ENCODE measurements at places on chromosomes 16 and 17.

- DNase-seq: no peak
These were observed 3.2 kb upstream of the C1QTNF1 start for GRCh38 chr17:79020631-79021301.

DNA sequence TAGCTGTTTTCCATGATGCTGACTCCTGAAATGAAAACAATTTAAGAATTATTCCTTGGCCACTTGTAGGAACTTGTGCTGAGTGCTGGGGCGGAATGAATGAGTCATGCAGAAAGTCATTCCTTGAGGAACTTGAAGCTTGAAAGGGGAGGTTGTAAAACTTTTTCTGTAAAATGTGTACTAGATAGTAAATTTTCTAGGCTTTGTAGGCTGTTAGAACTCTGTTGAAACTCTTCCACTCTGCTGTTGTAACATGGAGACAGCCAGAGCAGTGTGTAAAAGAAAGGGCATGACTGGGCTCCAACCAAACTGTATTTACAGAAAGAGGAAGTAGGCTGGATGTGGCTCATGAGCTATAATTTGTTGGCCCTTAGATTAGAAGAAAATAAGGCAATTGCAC is 46.1 kb downstream of the ABCA8 start:
- DNase-seq: no peak

DNA sequence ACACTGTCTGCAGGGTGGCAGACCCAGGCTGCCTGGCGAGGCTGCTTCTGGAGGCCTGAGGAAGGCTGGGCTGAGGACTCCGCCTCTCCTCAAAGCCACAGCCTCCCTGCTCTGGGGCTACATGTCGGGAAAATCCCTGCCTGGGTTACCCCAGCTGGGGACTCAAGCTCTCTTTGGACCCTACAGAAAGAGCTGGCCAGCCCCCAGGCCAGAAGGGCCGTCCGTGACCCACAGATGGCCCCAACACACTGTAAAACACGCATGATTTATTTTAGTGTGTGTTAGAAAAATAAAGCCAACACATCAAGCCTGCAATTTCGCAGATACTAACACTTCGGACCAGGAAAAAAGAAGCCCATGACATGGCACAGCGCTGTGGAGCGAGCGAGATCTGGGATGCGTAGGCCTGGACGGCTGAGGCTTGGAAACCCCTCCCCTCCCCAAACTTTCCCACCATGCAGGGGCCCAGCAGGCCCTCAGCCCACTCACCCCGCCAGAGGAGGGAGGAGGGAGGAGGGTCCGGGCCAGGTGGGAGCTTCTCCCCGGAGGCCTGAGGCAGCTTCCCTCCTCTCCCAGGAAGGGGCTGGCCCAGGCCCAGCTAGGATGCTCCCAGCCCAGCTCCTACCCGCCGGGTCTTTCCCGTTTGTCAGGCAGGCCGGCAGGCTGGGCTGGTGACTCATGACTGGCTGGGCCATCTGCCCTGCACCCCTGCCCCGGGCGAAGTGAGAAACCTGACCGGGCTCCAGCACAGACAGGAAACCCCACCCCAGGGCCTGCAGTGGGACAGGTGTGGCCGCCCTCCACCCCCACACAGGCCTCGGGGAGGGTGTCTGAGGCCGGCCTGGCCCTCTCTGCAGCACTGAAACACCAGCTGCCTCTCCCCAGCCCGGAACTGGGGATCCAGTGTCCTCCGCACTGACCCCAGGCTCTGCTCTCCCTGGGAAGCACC is 34.1 kb upstream of the SLC38A10 start:
- no peak for DNase-seq

- DNase-seq: no peak
These were observed 43.4 kb upstream of the PRSS54 start for GRCh38 chr16:58338205-58338604.

GRCh38 chr16:2157480-2158261 is 2.1 kb downstream of the TRAF7 start:
- no peak for DNase-seq

DNA sequence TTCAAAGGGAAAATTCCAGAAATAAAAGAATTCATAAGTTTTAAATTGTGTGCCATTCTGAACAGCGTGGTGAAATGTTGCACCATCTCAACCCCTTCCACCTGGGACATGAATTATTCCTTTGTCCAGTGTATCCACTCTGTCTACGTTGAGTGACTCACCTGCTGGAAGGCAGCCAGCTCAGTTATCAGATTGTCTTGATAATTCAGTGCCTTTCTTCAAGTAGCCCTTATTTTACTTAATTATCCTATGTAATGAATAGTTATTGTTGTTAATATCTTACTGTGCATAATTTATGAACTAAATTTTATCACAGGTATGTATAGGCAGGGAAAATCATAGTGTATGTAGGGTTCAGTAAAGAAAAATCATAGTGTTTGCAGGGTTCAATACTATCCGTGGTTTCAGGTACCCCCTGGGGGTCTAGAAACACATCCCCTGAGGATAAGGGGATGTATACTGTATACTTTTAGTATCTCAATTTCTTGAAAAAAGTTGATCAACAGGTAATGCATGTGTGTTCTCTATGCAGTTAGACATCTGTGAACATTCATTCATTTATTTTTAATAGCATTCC is 7.7 kb upstream of the PCTP start:
- DNase-seq: no peak

DNA sequence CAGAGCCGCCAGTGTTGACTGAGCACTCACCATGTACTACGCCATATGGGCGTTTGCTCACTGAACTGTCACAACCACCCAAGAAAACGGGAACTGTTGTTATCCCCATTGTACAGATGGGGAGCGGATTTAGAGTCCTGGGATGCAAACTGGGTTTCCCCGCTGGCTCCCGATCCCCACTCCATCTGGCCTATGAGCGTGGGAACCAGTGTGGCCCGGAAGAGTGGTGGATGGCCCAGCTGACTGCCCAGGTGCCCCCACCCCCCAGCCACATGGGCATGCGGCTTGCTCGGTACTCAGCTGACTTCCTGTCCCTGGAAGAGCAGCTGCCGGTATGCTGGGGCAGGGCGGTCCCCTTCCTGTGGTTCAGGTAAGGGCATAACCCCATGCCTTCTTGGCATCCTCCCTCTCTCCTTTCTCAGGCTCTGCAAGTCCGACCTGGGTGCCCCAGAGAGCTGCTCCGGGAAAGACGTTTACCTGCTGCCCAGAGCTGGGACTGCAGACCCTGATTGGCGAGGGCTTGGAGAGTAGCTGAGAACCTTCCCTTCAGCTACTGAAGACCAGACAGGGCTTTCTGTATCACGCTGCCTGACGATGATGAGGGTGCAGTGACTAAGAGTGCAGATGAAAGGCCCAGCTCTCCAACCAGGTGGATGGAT is 16.2 kb downstream of the SOCS3 start:
- peak; percentile 62 for DNase-seq

GRCh38 chr16:83898463-83899271 is at the start of gene MLYCD:
MLYCD (plus strand) TSS chr16:83899115; CDS start chr16:83899145, 30 bp downstream.
- peak; percentile 76 for DNase-seq

DNA sequence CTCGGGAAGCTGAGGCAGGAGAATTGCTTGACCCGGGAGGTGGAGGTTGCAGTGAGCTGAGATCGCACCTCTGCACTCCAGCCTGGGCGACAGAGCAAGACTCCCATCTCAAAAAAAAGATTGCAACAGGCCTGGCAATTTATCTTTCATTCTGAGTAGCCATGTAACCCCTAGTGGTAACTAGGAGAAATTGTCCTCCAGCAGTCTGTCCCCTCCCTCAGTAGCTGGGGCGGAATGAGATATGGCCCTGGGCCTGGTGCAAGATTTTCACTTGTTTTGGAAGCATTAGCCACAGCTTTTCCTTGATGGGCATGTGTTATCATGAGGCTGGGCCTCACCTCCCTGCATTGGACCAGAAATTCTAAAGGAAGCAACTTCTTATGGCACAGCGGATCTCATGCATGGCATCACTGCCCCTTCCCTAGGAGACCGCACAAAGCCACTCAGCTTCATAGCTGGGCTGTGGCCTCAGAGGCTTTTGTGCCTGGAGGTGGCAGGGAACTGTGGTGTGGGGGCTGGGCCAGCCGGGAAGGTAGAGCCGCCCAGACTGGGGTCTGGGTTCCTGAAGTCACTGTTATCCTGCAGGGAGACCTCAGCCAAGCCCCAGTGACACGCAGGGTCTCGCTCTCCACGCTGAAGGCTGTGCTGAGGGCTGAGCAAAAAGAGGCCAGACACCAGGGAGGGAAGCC is 13.4 kb downstream of the NATD1 start:
- no peak for DNase-seq

DNA sequence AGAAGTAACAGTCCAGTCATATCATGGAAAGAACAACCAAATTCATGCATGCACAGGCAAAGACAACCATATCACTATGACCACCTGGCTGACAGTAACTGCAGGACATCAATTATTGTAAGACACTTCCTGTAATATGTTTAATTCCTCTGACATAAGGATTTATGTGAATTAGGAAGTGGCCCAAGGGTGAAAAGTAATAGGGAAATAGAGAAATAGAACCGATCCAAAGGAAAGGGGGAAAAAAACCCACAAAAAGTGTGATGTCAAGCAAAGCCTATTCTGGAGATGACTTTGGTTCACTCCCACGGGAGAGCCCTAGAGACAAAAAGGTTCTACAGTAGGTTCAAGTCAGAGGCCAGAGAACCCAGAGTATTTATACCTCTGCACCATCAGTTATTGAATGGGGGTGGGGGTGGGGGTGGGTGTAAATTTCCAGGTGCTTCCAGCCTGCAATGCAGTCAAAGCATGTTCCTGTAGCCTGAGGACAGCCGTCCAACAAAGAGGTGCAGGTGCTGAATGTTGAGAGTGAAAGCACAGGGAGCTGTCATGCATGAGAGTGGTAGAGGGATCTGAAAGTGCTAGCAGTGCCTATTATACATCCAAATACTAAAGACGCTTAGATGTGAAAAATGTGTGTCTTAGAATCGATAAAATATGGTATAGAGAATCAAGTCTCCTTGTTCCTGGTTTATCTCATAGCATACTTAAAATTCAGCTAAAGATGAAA is 95.6 kb upstream of the HLF start:
- DNase-seq: no peak

- no peak for DNase-seq
These were observed 33.1 kb downstream of the CNGB1 start for GRCh38 chr16:57937861-57938260.

- DNase-seq: no peak
These were observed 46.0 kb upstream of the ERCC4 start for GRCh38 chr16:13873835-13874438.

GRCh38 chr16:11234884-11235702 is 20.9 kb downstream of the SOCS1 start:
- DNase-seq: no peak

DNA sequence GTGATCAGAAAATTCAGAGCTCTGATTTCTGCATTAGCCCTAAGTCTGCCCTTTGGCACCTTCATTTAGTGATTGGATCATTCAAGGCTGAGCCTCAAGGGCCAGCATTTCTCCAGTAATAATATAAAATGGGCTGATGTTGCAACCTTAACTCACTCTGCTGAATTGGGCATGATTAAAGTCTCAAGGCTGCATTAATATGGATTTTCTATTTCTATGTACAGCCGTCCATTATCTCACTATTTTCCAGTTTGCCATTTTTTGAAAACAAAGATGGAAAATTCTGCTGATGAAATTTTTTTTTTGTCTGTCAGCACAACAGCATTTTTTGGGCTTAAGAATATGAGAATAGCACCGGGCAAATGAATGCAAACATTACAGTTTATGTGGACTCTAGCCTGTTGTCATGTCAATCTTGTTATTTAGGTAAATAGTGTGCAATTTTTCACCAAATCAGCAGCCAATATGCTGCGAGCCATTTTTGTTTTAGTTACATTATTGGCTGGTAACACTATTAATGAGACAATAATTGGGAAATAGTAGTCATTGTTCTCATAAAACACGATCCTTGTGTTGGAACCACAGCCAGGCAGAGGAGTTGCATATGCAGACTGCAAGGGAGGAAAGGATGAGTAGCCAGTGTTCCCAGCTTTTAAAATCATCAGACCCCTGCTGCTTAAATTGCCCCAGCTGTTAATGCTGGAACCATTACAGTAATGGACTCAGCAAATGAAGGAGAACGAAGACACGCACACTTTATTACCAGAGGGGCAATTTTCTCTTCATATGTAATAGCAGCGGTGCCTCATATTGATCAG is 10.5 kb downstream of the FTO start:
- no peak for DNase-seq

DNA sequence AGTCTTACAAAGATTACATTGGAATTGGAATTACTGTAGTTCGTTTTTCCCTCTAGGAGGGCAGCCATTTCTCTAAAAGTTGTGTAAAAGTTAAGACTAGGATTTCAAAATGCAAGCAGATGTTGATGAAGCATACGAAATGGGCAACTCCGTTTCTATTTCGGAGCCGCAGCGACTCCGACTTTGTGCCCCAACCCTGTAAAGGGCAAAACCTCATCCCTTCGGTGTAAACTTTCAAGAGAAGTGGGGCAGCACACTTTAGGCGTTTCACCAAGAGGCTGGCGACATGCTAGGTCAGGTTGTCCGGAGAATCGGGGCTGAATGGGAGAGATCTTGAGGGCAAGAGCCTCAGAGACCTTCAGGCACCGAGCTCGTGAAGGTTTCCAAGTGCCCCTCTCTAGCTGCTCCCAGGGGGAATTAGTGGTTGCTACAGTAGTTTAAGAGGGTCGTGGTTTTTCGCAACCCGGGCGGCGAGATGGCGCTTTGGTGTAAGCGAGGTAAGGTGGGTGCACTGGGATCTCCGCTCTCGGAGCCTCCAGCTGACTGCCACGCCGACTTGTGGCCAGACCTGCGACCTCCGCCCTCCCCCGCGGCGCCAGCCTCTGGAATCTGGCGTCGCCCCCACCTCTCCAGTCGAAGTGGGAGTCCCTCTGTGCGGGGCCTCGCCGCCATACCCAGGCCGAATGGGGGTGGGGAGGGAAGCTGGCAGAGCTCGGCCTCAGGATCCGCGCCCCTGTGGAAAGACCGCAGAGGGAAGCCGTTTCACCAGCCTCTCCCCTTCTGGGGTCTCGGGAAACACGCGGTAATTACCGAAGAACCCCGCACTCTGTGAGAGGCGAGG is 1.0 kb upstream of the HEXIM2 start:
- peak; percentile 72 for DNase-seq

DNA sequence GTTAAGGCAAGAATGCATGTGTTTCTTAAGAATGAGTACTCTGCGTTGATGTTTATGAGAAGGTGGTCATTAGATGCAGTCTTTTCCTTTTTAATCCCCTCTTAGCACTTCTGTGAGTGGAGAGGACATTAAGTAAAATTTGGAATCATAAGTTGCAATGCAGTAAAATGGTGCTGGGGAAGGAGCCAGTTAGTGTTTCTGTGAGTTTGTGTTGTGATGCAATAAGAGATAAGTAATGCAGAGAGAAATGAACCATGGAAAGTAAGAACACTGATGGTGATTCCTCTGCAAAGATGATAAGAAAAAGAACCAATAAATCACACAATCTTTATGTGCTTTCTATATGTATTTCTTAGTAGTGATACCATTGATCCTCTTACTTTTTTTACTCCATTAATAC is 20.0 kb downstream of the ABHD15 start:
- DNase-seq: no peak

GRCh38 chr17:10360578-10360977 is 12.2 kb downstream of the MYH13 start:
- no peak for DNase-seq
